ENCODE measurements at places on chromosomes 5 and 9.
A peak's percentile ranks its signal among the peaks of the same experiment; 100 is the strongest.

DNA sequence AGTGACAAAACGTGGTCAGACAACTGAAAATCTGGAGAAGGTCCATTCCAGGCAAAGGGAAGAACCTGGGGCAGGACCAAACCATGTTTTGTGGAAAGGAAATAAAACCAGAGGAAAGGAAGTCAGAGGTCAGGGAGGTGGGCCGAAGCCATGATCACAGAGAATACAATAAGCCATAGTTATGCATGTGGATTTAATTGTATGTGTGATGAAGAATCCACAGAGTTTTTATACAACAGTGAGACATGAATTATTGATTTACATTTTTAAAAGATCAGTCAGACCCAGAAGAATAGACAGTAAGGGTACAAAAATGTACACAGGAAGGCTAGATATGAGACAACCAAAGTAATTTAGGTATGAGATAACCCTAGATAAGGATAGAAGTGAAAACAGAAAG is 20.8 kb downstream of the TTC33 start:
- peak; percentile 16 for DNase-seq

GRCh38 chr5:139315056-139315615 is 21.6 kb downstream of the MATR3 start:
- no peak for DNase-seq

GRCh38 chr5:90015584-90016018 is 394.0 kb downstream of the CETN3 start:
- DNase-seq, result peak; percentile 46

DNA sequence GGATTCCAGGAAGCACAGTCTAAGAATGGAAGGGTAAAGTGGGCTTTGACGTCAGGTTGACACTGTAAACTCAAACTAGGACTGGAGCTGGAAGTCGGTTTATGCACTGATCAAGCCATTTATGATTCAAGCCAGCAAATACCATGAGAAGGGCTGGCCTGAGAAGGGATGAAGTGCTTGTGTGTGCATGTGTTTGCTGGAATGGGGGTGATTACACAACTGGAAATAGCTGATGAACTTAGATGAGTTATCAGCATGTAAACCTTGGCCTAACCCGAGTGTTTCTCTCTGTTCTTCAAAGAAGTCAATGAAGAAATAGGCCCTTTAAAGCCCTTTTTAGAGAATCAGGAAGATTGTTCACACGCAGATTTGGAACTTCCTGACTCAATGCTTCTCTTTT is 287.6 kb downstream of the RFX3 start:
- DNase-seq, result no peak

DNA sequence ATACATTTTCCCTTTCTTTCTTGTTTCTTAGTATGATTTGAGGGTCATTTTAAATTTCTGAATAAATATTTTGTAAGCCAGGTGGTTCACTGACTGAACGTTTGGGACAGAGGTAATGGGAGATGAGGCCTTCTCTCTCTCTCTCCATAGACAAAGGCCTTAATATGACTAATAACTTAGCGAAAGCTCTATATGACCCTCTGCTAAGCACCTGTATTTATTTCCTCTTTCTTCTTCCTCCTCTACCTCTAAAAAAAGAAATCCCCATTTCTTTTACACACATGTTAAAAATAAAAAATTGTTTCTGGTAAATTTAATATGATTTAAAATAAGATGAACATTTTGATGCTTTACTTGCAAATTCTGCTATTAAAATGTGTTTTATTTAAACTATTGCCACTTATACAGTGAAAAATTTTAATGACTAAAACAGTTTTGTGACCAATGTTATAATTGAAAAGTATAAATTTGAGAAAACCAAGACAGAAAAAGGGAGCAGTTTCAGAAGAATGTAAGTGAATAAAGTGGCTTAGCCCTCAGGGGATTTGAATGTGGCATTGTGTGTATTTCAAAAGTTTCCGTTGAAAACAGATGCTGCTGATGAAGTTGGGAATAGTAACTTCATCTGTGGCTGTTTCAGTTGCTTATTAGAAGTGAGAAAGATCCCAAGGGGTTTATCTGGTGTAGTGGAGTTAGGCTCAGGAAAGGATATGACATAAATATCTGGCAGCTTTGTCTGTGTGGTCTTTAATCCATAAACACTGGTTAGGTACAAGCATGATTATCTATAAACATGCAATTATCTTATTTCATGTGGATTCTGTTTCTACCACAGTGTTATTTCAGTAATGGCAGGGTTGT is 128.6 kb upstream of the GRHPR start:
- no peak for DNase-seq

- no peak for DNase-seq
These were observed 123.5 kb downstream of the SMARCA2 start for GRCh38 chr9:2138646-2139045.

DNA sequence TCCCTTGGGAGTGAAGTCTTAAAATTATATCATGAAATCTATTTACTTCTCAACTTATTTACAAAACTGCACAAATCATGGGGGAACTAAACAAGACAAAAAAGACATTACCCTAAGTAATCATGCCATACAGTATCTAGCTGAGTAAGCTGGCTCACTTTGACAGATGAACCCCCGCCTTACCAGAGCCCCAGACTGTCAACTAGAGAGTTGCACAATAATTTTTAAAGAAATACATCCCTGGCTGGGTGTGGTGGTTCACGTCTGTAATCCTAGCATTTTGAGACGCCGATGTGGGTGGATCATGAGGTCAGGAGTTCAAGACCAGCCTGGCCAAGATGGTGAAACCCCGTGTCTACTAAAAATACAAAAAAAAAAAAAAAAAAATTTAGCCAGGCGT is 62.3 kb downstream of the LPAR1 start:
- no peak for DNase-seq

DNA sequence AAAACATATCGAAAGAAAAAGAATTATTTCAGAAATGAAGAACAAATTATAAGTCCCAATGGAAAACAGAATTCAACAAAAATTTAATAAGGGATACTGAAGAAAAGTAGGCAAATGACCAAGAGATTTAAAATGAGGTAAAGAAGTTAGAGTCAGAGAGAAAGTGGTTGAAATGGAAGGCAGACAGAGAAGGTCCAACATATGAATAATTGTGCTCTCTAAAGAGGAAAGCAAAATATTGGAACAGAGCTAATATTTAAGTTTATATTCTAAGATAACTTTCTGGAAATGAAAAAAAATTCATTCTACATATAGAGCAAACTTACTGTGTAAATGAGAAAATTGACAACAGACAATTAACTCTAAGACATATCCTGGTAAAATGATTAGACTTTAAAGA is 94.1 kb downstream of the PTCH1 start:
- no peak for DNase-seq

- peak; percentile 28 for DNase-seq
These were observed 473.4 kb downstream of the NTRK2 start for GRCh38 chr9:85142968-85143367.

DNA sequence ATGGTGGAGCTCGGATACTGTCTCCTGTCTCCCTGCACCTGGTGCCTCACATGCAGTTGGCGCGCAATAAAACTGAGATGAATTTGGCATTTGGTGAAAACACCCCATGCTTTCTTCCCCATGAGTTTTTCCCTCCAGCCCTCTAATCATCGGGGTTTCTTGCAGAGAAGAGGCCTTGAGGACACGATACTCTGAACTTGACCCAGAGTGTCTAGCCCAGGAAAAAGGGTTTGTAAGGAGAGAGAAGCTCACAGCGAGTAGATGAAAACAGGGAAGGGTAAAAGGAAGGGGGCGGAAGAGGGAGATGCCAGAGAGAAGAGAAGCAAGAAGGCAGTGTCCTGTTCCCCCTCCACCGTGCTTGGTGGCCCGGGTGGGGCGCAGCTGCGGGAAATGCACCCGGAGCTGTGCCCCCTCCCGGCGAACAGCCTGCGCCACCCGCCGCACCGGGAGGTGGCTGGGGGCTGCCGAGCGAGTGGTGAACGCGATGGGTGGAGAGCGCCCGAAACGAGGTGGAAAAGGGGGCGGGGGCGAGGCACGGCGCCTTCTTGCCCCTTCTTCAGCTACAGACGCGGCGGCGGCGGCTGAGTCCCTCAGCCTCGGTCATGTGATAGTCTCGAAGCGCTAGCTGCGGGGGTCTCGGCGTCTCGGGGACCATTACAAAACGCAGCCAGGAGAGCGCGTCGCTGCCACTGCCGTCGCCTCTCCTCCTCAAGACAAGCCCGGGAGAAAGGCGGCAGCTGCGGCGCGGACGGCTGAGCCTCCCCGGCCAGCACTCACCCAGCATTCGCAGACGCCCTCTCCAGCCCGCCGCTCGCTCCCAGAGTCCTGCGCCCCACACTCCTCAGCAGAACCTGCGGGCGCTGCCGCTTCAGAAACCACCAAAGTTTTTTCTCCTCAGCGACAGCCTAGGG is 1.1 kb upstream of the FOXB2 start:
- no peak for DNase-seq

- no peak for DNase-seq
These were observed 32.6 kb downstream of the GABRB2 start for GRCh38 chr5:161513942-161514341.

- no peak for DNase-seq
These were observed 432.8 kb upstream of the PTPRD start for GRCh38 chr9:11045589-11045988.

- peak; percentile 71 for DNase-seq
These were observed 97.0 kb upstream of the TARS1 start for GRCh38 chr5:33343676-33344327.

DNA sequence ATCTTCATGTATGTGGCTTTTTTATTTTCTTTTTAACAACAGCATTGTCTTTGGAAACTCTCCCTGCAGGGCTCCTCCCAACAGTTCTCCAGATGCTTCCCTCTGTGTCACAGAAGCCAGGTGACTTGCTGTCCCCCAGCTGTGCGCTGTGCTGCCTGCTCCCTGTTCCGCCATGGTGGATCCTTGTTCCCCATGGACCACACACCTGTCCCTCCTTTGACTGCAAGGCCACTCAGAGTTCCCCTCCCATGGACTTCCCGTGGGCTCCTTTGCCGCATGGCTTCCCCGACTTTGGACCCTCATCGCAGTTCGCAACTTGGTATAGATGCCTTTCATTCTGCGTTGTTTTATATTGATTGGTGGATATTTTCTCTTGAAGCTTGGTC is 18.6 kb downstream of the ANKRD33B start:
- no peak for DNase-seq

DNA sequence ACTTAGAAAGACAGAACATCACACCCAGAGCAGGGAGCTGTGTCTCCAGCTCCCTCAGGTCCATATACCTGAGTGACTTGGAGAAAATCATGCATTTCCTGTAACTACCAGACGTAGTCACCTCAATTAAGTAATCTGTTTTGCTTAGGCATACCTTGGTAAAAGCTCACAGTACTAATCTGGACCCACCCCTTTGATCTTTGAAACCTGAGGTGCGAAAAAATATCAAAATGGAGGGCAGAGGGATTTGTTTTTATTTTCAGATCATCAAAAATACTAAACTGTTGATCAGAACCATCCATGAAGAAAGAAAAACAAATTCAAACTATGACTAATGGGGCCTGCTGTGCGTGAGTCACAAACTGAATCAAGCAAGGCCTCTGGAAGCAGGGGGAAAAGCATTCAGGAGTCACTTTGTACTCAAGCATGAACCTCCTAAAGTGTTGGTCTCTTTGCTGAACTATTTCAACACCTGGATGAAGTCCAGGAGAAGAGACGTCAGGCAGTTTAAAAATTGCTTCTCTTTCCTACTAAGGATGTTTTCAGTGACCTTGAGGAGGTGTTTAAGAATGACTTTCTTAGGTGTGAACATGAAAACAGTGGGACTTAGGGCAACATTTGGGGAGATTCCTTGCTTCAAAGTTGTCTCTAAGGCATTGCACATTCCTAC is 76.3 kb downstream of the MUSK start:
- DNase-seq, result peak; percentile 94

DNA sequence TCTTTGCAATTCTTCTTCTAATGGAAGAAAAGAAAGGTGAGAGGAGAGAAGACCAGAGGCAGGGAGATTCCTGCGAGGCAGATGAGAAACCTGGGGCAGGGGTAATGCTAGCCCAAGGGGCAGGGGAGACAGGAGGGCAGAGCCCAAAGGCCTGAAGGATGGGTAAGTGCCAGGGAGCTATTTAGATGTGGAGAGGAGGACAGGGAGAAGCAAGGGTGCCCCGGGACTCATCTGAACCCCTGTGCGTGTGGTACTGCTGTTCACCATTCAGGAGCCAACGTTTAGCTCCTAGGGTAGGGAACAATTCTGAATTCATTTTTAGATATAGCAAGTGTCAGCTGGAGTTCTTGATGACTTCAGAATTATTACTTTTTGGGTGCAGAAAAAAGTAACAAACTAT is 122.7 kb upstream of the ALDH1B1 start:
- no peak for DNase-seq

- DNase-seq, result no peak
These were observed 70.2 kb downstream of the KCNT1 start for GRCh38 chr9:135772056-135772646.

GRCh38 chr9:133127340-133127981 is 6.4 kb upstream of the RALGDS start:
- DNase-seq, result no peak

DNA sequence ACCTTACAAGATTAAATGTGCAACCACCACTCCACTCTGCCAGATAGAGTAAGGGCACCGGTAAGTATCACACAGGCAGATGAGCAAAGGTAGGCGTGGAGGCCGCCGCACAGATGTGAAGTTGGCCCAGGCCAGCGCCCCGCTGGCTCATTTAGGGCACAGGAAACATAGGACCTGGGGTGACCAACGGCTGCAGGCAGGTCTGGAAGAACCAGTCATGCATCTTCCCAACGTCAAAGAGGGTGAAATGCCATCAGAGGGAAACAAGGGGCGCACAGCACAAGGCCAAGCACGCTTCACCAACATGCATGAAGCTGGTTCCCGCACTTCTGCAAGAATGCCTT is 31.7 kb upstream of the SLC6A3 start:
- no peak for DNase-seq

- no peak for DNase-seq
These were observed 76.1 kb downstream of the SLC1A3 start for GRCh38 chr5:36682499-36682898.

GRCh38 chr5:152061095-152061494 is 136.4 kb upstream of the GLRA1 start:
- no peak for DNase-seq

GRCh38 chr5:137752905-137753690 is 1.1 kb downstream of the HNRNPA0 start:
- peak; percentile 50 for DNase-seq

GRCh38 chr9:113205432-113205831 is 15.6 kb downstream of the FKBP15 start:
- DNase-seq, result no peak

GRCh38 chr5:109990723-109991359 is 301.1 kb downstream of the MAN2A1 start:
- no peak for DNase-seq

DNA sequence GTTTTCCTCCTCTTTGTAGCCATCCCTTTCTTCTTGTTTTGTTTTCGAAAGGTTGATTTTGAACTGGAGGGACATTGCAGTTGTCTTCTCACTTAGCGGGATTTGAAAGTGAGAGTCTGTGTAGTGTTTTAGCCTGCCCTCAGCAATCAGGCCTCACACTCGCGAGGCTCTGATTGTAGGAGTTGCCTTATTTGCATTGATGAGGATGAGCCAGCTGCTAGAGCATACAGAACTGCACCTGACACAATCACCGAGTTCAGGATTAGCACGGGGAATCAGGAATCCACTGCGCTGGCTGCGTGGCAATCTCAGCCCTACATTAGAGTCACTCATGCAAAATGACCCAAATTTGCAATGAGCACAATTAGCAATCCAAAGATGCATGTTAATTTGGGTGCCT is 122.5 kb upstream of the TMEM161B start:
- DNase-seq, result no peak

Measured in HT1080 (cell line).